DMS 273 treated with DMSO at 0.1 percent for 48 hours (cell line): ENCODE measurements at places on chromosomes 2 and 18.
A peak's percentile ranks its signal among the peaks of the same experiment; 100 is the strongest.

GRCh38 chr2:183037074-183037552, 1.1 kb downstream of the NCKAP1 start:
- peak; percentile 43 for DNase-seq

DNA sequence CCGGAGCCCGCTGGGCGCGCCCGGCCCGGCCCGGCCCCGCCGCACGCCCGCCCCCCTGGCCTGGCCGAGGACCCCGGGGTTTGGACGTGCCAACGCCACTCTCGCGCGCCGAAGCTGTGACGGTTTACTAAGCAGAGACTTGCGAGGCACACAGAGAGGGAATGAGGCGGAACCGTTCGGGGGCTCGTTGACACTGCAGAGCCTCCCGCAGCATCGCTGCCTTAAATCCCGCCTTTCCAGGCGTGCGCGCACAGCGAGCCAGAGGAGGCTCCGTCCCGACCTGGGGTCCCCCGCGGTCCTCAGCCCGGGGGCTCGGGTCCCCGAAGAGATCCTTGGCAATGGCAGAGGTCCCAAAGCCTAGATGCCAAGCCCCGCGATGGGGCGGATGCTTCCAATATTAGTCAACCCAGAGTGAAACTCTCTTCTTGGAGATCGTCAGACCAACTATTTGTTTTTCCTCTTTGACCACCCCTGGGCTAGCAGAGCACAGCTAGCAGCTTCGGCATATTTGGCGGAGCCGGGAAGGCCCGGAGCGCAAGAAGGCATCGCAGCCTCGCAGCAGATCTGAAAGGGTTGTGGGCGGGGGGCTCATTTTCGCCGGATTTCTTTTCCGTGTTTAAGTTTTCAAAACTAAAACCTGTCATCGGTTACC, at the start of gene ZNF385B:
Gene ZNF385B (minus strand): TSS at position 197 of the 652 bp plus-strand sequence.
- no peak for DNase-seq

DNA sequence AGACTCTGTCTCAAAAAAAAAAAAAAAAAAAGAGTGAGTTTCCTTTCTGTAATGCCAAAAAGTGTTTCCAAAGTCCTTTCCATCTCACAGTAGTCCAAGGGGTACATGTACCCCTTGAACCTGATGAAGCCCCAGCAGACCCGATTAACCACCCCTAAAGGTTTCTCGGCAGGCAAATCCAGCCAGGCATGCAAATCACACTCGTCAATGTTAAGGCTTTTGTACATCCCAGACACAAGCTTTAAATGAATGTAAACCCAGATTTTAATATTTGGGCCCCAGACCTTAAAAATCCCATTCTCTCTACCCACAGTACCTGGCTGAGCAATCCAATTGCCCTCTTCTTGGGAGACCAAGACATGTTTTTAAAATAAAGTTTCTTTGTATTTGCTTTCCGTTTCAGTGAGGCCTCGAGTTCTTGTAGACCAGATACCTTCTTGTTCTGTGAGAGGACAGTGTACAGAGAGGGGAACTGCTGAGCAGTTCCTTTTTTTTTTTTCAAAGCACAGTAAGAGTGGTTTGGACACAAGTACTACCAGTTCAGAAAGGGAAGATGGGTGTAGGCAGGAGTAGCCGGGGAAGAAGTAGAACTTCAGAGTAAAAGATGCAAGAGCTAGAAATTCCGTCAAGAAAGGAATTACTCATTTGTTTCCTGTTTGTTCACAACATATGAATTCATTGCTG, at the start of gene NLRC4:
Gene NLRC4 (minus strand): TSS at position 465 of the 684 bp plus-strand sequence. CDS start 8,111 bp downstream, outside the sequence.
- no peak for DNase-seq

DNA sequence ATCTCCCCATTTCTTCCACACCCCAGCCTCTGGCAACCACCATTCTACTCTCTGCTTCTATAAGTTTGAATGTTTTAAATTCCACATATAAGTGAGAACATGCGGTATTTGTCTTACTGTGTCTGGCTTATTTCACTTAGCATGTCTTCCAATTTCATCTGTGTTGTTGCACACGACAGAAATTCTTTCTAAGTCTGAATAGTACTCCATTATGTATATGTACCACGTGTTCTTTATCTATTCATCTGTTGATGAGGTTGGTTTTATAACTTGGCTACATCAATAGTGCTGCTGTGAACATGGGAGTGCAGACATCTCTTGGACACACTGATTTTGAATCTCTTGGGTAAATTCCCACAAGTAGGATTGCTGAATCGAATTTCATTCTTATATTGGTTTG, 31.8 kb upstream of the MTX2 start:
- DNase-seq: no peak

DNA sequence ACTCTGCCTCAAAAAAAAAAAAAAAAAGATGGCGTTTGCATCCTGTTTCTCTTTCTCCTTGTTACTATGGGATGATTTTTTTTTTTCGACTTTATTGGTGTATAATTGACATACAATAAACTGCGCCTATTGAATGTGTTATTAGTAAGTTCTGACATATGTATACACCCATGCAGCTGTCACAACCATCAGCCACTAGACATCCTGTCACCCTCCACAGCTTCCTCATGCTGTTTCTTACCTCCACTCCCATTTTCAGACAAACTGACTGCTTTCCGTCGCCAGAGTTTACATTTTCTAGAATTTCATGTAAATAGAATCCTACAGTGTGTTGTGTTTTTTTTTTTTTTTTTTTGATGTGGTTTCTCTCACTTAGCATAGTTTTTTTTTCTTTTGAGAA, 27.9 kb downstream of the RRM2 start:
- no peak for DNase-seq

GRCh38 chr2:2565671-2566070, 234.6 kb upstream of the MYT1L start:
- DNase-seq: no peak

GRCh38 chr18:35271656-35272055, 18.4 kb downstream of the ZSCAN30 start:
- no peak for DNase-seq

- no peak for DNase-seq
Measured at GRCh38 chr2:132766573-132766972, 96.6 kb upstream of the LYPD1 start.

- DNase-seq: peak; percentile 29
Measured at GRCh38 chr18:45974088-45974536, 7.0 kb upstream of the EPG5 start.

- no peak for DNase-seq
Measured at GRCh38 chr2:214545898-214546542, 135.2 kb downstream of the VWC2L start.

- no peak for DNase-seq
Measured at GRCh38 chr2:172248785-172249187, 146.1 kb upstream of the DLX2 start.

DNA sequence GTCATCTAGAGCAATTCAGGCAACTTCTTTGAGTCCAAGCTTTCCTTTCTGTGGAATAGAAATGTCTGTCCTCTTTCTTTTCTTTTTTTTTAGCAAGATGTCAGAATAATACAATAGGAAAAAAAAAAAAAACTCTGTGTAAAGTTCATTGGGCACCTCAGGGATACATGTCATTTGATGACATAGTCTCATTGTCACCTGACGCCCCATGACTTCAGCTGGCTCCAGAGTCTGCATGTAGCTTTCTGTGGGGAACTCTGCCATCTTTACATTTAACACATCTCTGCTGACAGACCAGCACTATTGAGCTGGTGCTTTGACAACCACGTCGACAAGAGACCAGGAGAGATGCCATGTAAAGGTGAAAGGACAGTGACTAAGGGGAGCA, 172.5 kb upstream of the KLF7 start:
- DNase-seq: no peak

DNA sequence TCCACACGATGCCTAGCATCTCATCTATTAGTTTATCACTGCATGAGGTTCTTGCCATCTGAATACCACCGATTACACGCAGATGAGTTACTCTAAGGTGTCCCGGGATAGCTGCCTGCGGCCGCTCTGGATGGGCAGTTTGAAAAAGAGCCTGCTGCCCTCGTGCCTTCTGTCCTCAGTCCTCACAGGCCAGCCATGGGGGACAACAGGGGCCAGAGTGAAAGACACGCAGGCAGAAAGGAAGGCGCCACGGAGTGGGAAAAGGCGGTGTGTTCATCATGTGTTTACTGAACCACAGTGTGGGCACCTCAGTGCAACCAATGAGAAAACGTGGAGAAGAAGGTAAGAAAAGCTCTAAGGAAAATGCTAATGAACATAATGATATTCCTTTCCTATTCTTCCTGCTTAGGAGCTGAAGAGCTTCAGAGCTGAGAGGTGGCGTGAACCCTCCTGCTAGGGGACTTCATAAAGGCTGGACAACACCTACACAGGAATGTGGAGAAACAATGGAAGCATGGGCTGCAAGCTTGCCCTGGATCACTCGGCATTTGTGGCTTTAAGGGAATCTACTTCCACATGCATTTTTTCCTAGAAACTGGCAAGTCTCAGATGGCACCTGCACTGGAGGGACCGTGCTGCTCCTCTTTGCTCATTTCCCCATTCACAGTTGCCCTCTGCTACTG, 50.9 kb downstream of the CABYR start:
- DNase-seq: no peak

DNA sequence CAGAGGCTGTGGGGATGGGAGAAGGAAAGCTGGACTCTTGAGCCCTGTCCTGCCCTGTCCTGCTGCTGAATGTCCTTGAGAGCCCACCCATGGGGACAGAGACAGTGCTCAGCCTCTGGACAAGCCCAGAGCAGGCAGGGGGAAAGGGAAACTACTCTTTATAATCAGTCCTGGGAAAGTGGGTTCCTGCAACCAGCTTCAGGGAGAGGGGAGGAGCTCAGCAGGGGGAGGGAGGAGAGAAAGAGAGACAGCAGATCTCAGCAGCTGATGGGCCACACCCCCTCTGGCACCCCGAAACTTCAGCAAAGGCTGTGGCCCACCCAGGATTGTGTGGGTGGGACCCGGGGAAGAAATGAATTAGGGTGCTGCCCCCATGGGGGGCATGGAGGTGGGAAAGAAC, 11.6 kb downstream of the ECEL1 start:
- no peak for DNase-seq

DNA sequence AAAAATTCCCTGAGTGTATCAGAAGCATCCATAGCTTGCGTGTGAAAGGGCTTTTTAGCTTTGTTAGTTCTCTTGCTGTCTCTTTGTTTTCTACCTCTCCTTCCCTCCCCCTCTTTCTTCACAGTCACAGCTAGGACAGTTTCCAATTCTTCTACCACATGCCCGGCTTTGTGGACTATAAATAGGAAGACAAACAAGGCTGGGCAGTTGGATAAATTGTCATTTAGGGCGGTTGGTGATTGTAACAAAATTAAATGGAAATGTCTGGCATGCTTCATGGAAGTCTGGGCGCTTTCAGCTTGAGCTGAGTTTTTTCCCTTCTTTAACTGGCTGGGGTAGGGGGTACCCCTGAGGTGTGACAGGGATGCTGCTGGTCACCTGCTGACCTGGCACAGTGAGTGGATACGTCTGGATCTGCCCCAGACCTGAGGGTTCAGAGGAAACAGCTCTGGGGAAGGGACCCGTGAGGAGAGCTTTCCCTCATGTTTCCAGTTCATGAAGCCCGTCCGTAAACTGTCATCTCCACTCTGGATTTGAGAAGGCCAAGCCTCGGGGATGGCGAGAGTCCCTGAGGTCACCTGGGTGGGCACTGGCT, 29.0 kb upstream of the GIGYF2 start:
- DNase-seq: no peak

- DNase-seq: no peak
Measured at GRCh38 chr2:67037655-67038054, 359.5 kb upstream of the ETAA1 start.

DNA sequence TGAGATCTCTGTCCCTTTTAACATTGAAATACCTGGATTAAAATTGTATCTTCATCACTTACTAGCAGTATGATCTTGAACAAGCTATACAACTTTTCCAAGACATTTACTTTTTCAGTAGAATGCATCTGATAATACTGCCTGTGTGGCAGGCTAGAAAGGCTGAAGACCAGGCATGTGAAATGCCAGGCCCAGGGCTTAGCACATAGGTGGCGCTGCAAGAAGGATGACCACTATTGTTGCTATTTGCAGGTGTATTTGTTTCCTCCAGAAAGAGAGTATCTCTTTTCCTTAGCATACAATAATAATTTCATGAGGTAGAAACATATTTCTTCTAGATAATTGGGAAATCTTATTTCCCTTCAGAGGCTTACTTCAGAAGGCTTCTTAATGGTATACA, 331.3 kb downstream of the THSD7B start:
- DNase-seq: no peak

- DNase-seq: no peak
Measured at GRCh38 chr2:215651412-215651811, 215.5 kb upstream of the FN1 start.
